Dorsolateral prefrontal cortex (tissue), 122 donors: ENCODE measurements at places on chromosomes 16 and 17.

- no peak for DNase-seq
These were observed 37.6 kb downstream of the NXPH3 start for GRCh38 chr17:49613182-49613800.

- DNase-seq, result no peak
These were observed 27.9 kb downstream of the NLRC5 start for GRCh38 chr16:57017251-57017650.

GRCh38 chr16:85897382-85897781, 1.6 kb upstream of the IRF8 start:
- DNase-seq, result no peak

- no peak for DNase-seq
These were observed 129.5 kb downstream of the SOCS1 start for GRCh38 chr16:11126399-11127054.

DNA sequence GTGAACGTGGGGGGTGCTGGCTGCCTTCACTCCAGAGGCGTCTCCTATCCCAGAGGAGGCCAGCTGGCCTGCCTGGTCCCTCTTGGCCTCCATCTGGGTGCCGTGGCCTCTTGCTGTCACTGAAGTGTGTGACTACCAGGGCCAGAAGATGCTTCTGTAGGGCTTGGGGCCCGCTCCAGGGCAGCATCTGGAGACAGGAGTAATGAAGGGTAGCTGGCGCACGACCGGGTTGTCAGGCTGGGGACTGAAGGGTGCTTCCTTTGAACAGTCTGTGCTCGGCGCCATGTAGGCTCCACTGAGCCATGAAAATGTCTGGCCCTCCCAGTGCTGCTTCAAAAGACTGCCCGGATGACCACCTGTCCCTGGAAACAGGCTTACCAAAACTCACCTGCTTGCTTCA, 31.3 kb downstream of the ASIC2 start:
- no peak for DNase-seq

DNA sequence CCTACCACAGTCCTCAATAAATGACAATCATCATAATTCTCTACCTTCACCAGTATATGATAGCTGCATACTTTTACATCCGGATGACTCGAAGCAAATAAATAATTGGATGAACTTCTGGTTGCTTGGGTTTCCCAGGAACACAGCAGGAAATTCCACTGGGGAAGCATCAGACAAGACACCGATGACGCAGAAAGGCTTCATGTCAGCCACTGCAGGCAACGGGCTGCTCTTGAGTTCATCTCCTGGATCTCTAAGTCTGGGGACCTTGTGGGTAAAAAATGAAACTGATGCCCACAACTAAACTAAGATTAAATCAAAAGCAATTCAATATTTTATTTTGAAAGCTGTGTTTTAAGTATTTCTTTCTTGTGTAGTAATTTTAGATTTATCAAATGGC, 472.1 kb upstream of the C16orf82 start:
- DNase-seq, result no peak

GRCh38 chr16:86883583-86884389, 305.4 kb downstream of the FOXL1 start:
- no peak for DNase-seq

- no peak for DNase-seq
These were observed 41.8 kb upstream of the CNTNAP4 start for GRCh38 chr16:76235426-76235825.

DNA sequence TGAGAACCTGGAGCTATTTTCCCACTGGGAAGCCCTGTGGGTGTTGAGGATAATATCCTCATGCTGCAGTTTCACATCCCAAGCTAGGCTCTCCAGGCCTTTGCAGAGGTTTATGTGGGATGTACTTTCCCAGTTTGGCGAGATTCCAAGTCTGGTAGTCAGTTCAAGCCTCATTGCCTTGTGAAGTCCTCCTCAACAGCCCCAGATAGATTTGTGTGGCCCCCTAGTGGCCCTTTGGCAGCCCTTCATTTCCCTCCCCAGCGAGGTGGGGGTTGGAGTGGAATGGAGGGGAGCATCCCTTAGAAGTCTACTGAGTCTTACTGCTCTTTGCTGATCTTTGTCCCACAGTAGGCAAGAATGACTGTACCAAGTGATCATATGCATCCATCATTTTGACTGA, 137.9 kb downstream of the CDH11 start:
- peak; percentile 5 for DNase-seq

GRCh38 chr17:29076722-29077121, 33.8 kb downstream of the PIPOX start:
- DNase-seq, result peak; percentile 70

DNA sequence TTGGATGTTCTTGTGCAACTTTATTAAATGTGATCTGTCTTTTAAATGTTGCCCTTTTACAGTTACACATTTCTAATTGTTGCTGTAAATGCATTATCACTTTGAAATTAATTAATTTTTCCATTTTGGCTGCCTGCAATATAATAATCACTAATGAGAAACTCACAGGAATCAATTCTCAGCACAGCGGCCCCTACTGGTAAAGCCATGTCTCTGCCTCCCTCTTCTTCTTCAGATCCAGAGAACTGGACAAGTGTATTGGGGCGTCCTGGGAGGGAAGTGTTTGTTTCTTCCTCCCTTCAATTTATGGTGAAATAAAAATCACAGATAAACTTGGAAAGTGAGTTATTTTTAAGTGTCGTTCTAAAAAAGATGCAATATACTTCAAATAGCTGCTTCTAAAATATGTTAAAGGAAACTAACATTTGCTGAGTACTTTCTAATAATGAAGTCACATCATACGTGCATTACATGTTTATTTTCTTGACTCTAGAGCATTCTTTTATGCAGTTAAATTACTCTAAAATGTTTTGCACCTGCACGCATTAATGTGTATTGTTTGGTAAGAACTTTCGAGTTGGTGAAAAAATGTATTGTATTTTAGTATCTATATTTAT, 338.0 kb downstream of the WWOX start:
- DNase-seq, result no peak

DNA sequence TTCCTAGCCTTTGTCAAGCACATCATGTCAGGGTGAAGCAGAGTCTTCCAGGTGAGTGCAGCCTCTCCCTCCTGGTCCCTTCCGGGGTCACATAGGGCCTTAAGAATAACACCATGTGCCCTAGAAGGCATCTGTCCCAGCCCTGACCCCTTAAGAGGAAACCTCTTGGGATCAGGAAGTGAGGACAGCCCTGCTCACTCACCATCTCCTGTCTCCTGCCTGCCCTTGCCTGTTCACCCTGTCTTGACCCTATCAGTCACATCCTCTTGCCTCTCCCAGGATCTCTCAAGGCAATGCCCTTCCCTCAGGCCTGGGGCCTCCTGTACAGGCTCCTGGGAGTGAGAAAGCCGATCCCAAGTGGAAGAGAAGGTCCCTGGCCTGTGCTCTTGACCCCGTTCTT, 13.9 kb downstream of the MYL4 start:
- no peak for DNase-seq

- peak; percentile 35 for DNase-seq
These were observed 50.8 kb upstream of the ENDOV start for GRCh38 chr17:80364091-80364691.

DNA sequence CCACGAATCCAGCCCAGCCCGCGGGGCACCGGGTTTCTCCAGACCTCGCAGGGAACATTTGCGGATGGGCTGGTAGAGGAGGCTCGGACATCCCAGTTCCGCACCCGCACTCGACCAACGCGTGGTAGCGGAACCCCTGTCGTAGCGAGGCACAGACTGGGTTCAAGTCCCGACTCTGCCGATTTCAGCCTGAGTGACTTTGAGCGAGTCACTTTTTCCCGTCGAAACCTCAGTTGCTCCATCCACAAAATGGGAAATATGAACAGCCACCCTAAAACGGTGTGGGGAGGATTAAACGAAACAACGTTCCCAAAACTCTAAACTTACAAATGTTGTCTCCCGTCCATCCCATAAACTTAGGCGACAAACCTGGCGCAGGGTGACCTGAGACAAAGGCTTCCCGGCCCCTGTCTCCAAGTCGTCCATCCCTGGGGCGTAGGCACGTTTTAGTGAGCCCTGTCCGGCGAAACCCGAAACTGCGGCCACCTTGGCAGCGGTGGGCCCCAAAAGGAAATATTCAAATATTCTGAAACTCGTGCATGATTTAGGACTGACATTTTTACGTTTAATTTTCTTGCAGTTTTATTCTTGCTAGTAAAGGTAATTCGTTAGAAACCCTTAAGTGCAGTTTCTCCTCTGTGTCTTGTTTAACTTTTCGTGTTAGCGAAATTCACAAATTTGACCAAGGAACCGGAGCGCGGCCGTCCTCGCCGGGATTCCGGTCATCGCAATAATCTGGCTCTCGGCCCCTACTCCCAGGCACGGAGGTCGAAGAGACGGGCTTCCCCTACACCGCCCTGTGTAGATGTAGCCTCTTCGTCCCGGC, 1.9 kb upstream of the MLLT6 start:
- no peak for DNase-seq

DNA sequence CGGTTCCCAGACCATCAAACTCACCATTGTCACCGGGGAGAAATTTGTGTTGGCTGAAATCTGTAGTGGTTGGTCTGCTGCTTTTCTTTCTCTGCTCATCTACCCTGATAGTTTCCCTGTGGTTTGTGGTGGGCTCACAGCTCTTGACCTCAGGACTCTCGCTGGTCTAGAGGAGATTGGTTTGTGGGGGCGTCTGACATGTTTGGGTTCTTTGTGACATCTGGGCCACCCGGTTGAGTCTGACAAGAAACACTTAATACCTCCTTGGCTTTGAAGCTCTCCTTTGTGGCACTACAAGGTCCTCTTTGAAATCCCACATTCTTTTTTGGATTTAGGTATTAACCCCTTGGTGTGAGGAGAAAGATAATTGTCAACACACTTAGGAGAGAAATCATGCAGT, 662.0 kb downstream of the WWOX start:
- no peak for DNase-seq

DNA sequence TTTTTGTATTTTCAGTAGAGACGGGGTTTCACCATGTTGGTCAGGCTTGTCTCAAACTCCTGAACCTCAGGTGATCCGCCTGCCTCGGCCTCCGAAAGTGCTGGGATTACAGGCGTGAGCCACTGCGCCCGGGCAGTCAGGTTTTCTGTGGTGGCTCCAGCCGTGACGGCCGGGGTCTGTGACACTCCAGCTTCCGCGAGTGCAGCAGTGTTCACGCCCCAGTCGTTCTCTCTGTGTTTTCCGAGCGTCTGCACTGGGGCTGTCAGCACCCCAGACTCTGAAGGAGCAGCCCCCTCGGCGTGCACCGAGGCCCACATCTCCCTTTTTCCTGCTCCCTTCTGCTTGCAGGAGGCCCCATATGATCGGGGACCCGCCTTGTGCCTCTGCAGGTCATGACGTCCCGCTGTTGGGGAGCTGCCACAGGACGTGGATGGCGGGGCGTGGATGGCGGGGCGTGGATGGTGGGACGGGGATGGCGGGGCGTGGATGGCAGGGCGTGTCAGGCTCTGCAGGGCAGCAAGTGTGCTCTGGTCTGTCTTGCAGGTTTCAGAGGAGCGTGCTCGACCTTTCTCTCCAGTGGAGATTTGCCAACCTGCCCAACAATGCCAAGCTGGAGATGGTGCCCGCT, 5.7 kb downstream of the ASPSCR1 start:
- no peak for DNase-seq

- DNase-seq, result no peak
These were observed 309.2 kb upstream of the CCL2 start for GRCh38 chr17:33945646-33946546.

DNA sequence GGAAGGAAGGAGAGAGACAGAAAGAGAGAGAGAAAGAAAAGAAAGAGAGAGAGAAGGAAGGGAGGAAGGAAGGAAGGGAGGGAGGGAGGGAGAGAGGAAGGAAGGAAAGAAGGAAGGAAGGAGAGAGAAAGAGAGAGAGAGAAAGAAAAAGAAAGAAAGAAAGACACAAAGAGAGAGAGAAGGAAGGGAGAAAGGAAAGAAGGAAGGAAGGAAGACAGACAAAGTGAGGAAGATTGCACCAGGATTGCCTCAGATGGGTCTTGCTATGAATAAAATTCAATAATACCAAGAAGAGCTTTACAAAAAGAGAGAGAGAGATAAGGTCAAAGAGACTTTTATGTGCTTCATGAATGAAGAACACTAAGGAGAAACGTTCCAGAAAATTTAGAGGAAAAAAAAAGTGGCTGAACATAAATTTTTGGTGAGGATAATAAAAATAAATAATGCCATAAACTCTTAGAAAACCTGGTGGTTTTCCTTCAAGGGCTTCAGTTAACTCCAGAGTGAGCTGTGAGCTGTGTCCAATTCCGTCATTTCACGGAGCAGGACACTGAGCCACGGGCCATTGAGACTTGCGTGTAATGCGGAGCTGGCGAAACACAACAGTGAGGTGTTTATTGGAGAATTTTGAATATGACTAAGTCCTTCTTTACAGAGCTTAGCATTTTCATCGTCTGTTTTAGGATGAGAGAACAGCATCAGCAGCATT, 72.7 kb upstream of the TNRC6C start:
- DNase-seq, result no peak

DNA sequence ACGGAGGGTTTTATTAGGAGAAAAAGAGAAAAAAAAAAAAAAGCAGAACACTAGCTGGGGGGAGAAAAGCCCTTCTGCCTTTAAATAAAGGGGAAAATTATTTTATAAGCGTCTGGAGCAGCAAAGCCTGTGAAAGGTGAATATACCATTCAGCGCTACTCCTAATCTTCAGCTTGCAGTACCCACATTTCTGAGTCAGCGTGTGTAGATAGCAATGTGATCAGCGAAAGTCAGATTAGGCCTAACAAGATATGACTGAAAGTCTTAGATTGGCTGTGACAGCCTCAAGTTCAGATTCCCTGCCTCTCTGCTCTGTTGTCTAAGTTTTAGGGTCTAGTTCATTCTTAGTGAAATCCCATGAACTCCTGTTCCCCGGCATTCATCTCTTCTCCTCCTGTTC, 279.5 kb downstream of the TMEM114 start:
- no peak for DNase-seq

DNA sequence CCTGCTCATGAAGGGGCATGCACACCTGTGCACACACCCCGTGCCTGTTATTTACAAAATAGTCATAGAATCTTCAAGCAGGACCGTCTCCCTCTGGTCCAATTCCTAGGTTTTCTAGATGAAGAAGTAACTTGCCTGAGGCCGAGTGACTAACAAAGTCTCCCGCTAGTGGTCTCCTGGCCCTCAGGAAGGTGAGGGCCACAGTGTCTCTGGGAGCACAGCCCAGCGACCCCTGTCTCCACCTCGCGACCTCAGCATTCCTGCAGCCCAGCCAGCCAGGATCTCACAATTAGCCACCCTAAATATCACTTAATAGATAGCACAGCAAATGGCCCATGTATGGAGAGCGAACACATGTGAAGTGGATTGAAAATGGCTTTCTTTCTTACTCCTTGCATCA, 30.5 kb upstream of the CACNG1 start:
- no peak for DNase-seq

GRCh38 chr16:69839240-69839688, 77.1 kb downstream of the WWP2 start:
- DNase-seq, result no peak

GRCh38 chr16:30805370-30806169, 18.6 kb upstream of the ZNF629 start:
- peak; percentile 84 for DNase-seq

- DNase-seq, result no peak
These were observed 16.8 kb downstream of the CPD start for GRCh38 chr17:30395398-30396022.

- DNase-seq, result no peak
These were observed 5.6 kb downstream of the PER1 start for GRCh38 chr17:8146381-8147140.
